Pulmonary artery endothelial cell (primary cell): ENCODE measurements at places on chromosomes 4 and X. TPM values are rescaled to one million over a fixed set of nuclear protein-coding genes. Genes with fewer than 3 reads are reported as not detected.

GRCh38 chrX:46681849-46682248, 77.1 kb downstream of the SLC9A7 start:
- no peak for DNase-seq

DNA sequence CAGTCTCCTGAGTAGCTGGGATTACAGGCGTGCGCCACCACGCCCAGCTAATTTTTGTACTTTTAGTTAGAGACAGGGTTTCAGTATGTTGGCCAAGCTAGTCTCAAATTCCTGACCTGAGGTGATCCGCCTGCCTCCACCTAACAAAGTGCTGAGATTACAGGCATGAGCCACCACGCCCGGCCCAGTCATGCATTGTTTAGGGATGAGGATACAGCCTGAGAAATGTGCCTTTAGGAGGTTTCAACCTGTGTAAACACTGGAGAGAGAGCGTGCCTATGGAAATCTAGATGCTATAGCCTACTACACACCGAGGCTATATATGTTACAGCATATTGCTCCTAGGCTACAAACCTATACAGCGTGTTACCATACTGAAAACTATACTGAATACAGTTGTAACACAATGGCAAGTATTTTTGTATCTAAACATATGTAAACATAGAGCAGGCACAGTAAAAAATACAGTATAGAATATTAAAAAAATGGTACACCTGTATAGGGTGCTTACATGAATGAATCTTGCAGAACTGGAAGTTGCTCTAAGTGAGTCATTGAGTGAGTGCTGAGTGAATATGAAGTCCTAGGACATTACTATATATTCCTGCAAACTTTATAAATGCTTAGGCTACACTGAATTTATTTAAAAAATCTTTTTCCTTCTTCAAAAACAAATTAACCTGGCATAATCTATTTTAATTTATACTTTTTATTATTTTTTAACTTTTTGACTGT, 588.2 kb upstream of the ADGRL3 start:
- DNase-seq, result no peak

GRCh38 chrX:6930307-6930849, 217.1 kb upstream of the STS start:
- DNase-seq, result no peak

DNA sequence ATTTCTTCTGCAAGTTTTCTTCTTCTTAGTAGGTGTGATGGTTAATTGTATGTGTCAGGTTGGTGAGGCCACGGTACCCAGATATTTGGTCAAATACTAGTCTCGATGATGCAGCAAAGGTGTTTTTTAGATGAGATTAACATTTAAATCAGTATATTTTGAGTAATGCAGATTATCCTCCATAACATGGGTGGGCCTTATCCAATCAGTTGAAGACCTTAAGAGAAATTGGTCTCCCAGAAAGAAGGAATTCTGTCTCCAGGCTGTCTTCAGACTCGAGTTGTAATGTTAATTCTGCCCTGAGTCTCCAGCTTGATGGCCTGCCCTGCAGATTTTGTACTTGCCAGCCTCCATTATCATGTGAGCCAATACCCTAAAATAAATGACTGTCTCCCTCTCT, 122.5 kb upstream of the TSPAN5 start:
- no peak for DNase-seq

The KCNIP4 gene
- not detected in 2 replicates for total RNA-seq

The ENOPH1 gene
- total RNA-seq, result 47.8 and 69.3 TPM in 2 replicates

The SHROOM3 gene
- 3.3 and 8.1 TPM in 2 replicates for total RNA-seq

GRCh38 chr4:6373541-6374410, 98.6 kb downstream of the PPP2R2C start:
- DNase-seq, result no peak

The SLC2A9 gene
- 0.92 and 1.1 TPM in 2 replicates for total RNA-seq

GRCh38 chrX:103413705-103414387, 37.5 kb downstream of the BEX3 start:
- DNase-seq, result no peak
